Activated naive CD4-positive, alpha-beta T cell treated with Interleukin-2 at 50 U/mL for 16 hours (primary cell): ENCODE measurements at places on chromosomes 11 and 22.

DNA sequence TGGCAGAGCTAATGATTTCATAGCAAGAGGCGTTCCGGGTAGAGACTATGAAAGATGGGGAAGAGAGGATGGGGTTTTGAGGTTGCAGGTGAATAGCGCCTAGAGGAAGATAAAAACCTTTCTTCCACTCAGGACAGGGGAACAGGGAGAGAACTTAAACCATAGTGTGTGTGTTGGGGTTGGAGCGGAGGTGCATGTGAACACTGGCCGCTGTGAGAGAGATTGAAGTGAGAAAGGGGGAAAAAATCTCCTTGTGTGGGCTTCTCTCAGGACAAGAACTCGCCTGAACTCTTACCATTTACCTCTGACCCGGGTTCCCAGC is 3.4 kb downstream of the BSX start:
- DNase-seq = no peak

- DNase-seq = peak; percentile 79
These were observed at the start of gene CHCHD10 for GRCh38 chr22:23767673-23768548. Gene CHCHD10, minus strand, starts transcription at chr22:23767972. Its CDS starts 98 bp downstream, at chr22:23767874.

GRCh38 chr11:1139441-1140083 is 18.2 kb upstream of the MUC5AC start:
- no peak for DNase-seq

GRCh38 chr22:48592488-48592887 is 1235.2 kb downstream of the BRD1 start:
- no peak for DNase-seq

GRCh38 chr11:110951950-110952503 is 239.8 kb upstream of the ARHGAP20 start:
- DNase-seq = no peak
